ENCODE measurements at places on chromosomes 4 and X.

- DNase-seq, result no peak
These were observed 150.1 kb upstream of the NUDT10 start for GRCh38 chrX:51182545-51182944.

DNA sequence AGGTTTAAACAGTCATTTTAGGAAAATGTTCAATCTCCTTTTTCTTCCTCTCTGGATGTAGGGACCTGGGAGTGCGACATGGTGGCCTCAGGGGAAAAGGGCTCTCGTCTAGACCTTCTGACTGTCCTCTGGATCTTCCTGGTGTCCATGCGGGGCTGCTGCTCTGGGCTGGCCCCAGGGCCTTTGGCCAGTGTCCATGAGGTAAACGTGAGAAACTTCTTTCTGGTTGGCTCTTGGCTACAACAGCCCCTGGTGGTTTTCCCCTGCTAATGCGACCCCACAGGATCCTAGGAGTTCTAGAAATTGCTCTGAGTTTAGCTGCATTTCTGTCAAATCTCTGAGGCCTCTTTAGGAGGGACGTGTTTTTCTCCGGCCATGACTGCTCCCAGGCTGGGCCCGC lies 85.7 kb downstream of the MFAP3L start:
- no peak for DNase-seq

- DNase-seq, result no peak
These were observed 650.7 kb upstream of the GRID2 start for GRCh38 chr4:91653067-91653466.

GRCh38 chr4:76208005-76208765 lies 5.4 kb downstream of the SCARB2 start:
- no peak for DNase-seq

- no peak for DNase-seq
These were observed 40.8 kb downstream of the PDE5A start for GRCh38 chr4:119587796-119588195.

- no peak for DNase-seq
These were observed 48.0 kb downstream of the MAGEA9 start for GRCh38 chrX:149829751-149830191.

GRCh38 chrX:19512961-19513360 lies 2.3 kb downstream of the MAP3K15 start:
- no peak for DNase-seq

DNA sequence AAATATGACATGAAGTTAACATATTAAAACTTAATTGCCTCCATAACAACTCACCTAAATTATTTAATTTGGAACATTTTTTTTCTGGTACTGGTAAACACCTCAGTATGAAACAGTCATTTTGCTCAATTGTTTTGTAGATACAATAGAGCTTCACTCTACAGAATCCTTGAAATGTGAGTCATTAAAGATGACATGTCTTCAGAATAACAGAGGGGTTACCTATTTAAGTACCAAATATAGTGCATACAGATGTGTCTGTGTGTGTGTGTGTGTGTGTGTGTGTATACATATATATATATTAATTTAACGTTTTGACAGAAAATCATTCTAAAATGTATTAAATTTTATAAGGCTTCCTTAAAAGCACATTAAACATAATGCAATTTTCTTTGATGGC lies 297.6 kb downstream of the INPP4B start:
- DNase-seq, result no peak

- no peak for DNase-seq
These were observed 131.3 kb upstream of the NKX1-1 start for GRCh38 chr4:1537410-1538095.

- no peak for DNase-seq
These were observed 38.7 kb downstream of the KDM5C start for GRCh38 chrX:53186351-53186750.

DNA sequence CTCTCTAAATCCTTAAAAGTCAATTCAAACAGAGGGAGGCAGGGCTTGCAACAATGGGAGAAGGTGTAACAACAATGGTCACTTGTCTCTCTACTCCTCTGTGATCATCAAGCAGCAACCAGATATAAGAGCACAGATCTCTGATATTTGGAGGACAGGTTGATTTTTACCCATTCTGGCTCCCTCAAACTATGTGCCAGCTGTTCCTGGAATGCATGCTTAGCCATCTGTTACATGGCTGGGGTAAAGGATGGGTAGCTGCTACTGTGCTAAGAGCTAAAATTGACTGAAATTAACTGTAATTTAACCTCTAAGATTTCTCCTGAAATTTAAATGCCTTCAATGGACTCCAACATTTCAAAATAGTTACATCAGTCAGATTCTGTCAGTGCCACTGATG lies 1459.9 kb downstream of the PCDH7 start:
- no peak for DNase-seq

- DNase-seq, result no peak
These were observed 97.0 kb downstream of the ABLIM2 start for GRCh38 chr4:8061573-8061972.

- no peak for DNase-seq
These were observed 179.6 kb downstream of the CCNG2 start for GRCh38 chr4:77336411-77337142.

DNA sequence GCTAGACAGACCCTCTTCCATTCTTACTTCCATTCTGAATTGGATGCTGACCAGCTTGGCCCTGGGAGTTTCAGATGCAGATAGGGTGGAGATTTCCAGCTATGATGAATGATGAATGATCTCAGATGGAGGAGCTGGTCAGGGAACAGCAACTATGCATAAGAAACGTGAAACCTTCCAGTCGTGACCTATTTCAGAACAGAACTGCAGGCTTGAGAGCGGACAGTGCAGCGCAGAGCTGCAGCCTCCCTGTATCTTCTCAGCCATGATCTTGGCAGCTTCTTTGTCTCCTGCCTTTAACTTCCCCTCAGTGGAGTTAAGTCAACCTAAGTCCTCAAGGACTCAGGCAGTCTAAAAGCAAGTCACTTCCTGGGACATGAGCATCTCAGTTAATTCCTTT lies 43.3 kb upstream of the HAND2 start:
- no peak for DNase-seq

DNA sequence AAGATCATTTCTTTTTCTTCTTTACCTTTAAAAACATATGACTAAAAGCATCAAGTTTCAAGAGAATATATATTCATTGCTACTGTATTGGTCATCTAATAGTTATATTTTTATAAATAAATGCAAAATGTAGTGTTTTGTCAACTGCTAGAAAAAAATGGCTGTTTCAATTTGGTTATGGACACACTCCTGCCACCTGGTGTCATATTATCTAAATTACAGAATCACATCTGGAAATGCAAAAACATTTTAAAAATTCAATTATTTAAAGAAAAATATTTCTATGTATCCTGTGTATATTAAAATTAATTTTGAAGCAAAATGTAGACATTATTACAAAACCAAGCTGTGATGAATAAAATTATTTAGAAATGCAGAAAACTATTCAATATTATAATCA lies 329.4 kb upstream of the PCDH18 start:
- no peak for DNase-seq

- no peak for DNase-seq
These were observed 165.1 kb upstream of the ATP6AP2 start for GRCh38 chrX:40415675-40416074.

DNA sequence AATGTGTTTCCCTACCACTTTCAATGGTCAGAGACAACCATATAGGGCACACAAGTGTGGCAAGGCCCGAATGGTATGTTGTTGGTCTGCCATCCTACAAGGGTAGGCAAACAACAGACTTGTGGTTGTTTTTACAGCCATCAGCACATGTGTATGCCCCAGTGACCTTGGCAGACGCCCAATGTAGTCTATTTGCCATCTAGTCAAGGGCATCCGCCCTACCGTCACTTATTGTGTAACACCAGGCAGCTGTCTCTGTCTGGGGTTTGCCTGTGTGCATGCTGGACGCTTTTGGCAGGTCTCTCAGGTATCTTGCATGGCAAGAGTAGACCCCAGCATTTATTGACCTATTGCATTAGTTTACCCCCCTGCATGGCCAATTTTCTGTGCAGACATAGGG lies 1145.5 kb upstream of the POU3F4 start:
- no peak for DNase-seq

GRCh38 chr4:105543346-105543745 lies 9.1 kb upstream of the ARHGEF38 start:
- DNase-seq, result no peak

GRCh38 chr4:153521999-153522801 lies 56.0 kb downstream of the TMEM131L start:
- DNase-seq, result no peak

DNA sequence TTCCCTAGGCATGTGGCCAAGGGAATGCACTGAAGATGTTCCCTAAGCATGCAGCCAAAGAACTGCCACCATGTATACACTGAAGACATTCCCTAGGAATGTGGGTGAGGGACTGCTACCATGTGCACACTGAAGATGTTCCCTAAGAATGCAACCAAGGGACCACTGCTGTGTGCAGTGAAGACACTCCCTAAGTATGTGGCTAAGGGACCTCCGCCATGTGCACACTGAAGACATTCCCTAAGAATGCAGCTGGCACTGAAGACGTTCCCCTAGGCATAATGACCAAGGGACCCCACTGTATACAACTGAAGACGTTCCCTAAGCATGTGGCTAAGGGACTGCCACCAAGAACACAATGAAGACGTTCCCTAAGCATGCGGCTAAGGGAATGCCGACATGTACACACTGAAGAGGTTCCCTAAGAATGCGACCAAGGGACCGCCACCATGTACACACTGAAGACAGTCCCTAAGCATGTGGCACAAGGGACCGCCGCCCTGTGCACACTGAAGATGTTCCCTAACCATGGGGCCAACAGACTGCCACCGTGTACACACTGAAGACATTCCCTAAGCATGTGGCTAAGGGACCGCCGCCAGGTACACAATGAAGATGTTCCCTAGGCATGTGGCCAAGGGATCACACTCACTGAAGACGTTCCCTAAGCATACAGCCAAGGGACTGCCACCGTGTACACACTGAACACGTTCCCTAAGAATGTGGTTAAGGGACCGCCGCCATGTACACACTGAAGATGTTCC lies 25.6 kb downstream of the DHRSX start:
- no peak for DNase-seq

DNA sequence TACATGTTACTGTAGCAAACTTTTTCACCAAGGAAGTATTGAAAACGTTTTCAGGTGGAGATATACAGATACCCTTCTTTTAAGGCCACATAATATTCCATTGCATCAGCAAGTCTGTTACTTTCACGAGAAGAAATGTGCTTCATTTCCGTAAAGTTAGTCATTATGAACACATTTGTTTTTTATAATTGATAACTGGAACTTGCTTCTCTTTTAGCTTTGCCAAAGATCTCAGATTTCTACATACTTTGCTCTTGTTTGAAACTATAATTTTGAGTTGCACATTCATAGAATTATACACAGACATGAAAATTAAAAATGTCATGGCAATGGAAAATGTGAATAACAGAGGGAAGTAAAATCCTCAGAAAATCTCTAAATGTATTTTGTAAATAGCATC lies 128.7 kb upstream of the GIMD1 start:
- no peak for DNase-seq

DNA sequence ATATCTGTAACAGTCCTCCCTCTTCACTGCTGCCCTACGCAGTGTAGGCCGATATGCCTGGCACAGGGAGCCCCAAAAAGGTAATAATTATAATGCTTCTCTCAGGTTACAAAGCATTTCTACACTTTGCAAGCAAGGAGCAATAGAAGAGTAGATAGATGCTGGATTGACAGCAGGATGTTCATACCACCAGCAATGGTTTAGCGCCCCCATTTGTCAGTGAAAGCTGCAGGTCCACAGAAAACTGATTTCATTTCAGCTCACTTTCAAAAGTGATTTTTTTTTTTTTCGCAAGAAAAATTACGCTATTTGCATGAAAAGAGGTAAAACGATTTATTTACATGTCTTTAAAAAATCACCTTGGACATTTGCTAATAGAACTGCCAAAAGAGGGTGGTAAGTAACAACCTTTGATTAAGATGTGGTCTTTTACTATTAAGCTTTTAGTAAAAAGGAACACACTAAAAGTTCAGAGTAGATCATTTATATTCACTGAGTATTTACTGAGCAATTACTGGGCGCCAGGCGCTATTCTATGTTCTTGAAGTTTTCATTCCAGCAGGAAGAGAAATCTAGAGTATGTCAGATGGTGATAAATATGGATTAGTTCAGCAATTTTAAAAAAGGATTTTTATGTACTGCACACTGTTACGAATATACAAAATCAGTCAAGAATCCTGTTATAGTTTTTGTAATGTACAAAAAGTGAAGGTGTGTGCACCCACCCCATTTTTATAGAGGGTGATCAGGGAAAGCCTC lies 34.4 kb downstream of the HPF1 start:
- peak; percentile 39 for DNase-seq

- no peak for DNase-seq
These were observed 69.4 kb upstream of the AGA start for GRCh38 chr4:177511611-177512010.

DNA sequence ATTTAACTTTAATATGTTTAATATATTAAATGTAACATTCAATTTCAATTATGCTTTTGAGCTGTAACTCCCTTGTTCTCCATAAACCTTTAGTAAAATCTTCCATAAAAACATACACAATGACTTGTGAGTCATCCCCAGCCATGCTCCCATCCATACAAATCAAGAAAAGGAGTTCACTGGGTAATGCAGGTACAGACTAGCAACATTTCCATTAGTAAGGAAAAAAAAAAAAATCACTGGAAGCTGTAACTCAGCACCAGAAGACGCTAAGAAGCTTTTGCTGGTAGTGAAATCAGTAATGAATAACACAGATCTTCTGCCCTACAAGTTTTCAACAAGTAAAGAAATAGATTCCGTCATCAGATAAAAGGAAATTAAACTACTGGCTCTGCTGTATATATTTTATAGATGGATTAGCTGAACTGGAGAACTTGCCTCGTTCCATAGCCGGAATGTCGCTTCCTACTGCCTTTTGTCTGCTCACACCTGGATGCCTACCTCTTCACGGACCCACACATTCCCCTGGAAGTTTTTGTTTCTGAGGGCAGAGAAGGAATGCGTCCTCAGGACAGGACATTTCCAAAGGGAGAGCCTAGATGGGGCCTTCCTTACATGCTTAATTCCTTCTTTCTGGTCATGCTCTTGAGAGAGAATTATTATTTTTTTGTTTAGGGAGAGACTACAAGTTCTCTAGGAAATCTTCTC lies 298.4 kb upstream of the ANKRD50 start:
- DNase-seq, result no peak

DNA sequence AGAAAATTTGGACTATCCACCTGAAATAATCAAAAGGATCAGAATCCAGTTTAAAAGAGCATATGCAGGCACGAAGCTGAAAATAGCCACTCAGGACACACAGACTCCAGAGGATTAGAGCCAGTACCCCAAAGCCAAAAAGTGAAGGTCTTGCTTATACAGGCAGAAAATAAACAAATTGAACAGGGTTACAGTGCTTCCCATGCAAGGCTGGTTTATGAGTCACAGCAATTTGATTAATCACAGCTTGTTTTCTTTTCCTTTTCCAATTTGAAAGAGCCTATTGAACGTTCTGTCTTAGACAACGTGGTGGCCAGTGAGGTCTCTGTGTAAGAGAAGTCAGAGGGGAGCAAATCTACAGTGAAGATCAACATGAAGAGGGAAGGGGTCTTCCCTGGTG lies 10.2 kb downstream of the HGFAC start:
- DNase-seq, result no peak

GRCh38 chrX:44002567-44002966 lies 29.4 kb upstream of the NDP start:
- DNase-seq, result no peak
